ENCODE measurements at places on chromosomes 12 and 14.

- peak; percentile 34 for DNase-seq
Measured at GRCh38 chr14:67418401-67419191, 6.6 kb upstream of the PLEK2 start.

GRCh38 chr12:15982471-15982870 is 71.3 kb downstream of the DERA start:
- peak; percentile 64 for DNase-seq

- DNase-seq: peak; percentile 22
Measured at GRCh38 chr14:32075672-32076277, 1.3 kb upstream of the ARHGAP5 start.

DNA sequence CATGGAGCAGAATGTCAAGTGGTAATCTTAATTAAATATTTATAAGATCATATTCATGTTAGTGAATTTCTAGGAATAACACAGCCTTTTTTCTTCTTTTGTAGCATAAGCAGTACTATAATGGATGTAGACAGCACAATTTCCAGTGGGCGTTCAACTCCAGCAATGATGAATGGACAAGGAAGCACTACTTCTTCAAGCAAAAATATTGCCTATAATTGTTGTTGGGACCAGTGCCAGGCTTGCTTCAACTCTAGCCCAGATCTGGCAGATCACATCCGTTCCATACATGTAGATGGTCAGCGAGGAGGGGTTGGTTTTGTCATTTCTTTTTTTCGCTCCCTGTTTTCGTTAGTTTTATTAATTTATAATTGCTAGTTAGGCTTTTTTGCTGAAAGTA is 23.1 kb downstream of the AEBP2 start:
- DNase-seq: no peak
